ENCODE measurements at places on chromosomes 4 and X. TPM values are rescaled to one million over a fixed set of nuclear protein-coding genes. Genes with fewer than 3 reads are reported as not detected.

DNA sequence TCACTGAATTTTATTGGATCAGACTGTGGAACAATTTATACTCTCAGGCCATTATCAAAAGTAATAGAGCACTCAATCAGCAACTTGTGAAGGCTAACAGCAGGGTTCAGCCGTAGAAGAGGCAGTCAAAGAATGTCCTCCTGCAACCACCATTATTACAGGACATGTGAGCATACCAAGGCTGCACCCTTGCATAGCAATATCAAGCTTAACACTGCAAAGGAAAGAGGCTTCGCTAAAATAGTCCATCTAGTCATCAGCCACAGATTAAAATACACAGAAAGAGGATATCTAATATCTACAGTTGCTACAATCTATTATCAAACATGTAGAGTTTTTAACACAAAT, 42.9 kb upstream of the TMPRSS11B start:
- H3K27me3 ChIP-seq, result no peaks in the 10 kb centered on the region
- no peak overlapping the region for H3K4me3 ChIP-seq
- no peak for DNase-seq
- no peak overlapping the region for H3K27ac ChIP-seq
- H3K4me1 ChIP-seq, result no peaks in the 10 kb centered on the region

The MAGEB17 gene
- total RNA-seq, result not detected

The TMEM144 gene
- 9.9 TPM for total RNA-seq

- H3K27ac ChIP-seq, result no peak overlapping the region
- H3K4me3 ChIP-seq, result no peak overlapping the region
- no peak for DNase-seq
- no peaks in the 10 kb centered on the region for H3K27me3 ChIP-seq
Measured at GRCh38 chr4:6506616-6507140, 34.3 kb upstream of the PPP2R2C start.

The RAB41 gene
- not detected for total RNA-seq

DNA sequence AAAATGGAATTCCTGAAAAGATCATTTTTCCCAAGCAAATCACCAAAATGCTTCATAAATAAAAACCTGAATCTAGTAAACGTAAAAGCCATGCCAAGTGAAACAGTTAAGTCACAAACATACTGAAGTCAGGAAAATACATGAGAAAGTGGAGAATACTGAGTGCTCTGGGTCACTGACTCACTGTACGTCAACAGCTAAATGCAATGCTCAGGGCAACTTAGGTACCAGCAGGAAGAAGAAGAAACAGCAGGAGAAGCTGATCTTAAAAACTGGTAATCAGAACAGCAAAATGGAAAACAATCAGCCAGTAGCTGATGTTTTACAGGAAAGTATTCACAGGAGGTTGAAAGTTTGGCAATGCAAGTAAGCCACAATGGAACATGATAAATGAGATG, 252.6 kb upstream of the ETNPPL start:
- H3K36me3 ChIP-seq, result no peaks in the 10 kb centered on the region
- H3K27me3 ChIP-seq, result no peaks in the 10 kb centered on the region
- no peak overlapping the region for H3K27ac ChIP-seq

The TENT5D gene
- not detected for total RNA-seq

DNA sequence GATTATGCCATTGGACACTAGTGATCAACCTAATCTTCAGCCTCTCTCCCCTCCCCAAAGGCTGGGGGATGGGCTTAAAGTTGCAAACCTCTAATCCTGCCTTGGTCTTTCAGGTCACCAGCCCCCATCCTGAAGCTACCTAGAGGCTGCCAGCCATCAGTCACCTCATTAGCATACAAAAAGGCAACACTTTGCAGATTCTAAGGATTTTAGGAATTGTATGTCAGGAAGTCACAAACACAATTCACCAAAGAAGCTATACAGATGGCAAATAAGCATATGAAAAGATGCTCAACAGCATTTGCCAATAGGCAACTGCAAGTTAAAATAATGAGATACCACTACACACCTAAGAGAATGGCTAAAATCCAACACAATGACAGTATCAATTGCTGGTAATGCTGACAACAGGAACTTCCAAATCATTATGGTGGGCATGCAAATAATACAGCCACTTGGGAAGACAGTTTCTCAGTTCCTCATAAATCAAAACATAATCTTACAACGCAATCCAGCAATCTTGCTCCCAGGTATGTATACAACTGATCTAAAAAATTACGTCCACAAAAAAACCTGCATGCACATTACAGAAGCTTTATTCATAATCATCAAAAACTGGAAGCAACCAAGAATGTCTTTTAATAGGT, 9.0 kb upstream of the PIM2 start:
- no peak overlapping the region for H3K27ac ChIP-seq
- H3K4me1 ChIP-seq, result no peaks in the 10 kb centered on the region
- no peak for DNase-seq

The SPANXD gene
- not detected for total RNA-seq

The PSAPL1 gene
- 0.22 TPM for total RNA-seq

The ARAF gene
- total RNA-seq, result 61.2 TPM

The AMTN gene
- total RNA-seq, result not detected

The SASH3 gene
- 10.4 TPM for total RNA-seq

DNA sequence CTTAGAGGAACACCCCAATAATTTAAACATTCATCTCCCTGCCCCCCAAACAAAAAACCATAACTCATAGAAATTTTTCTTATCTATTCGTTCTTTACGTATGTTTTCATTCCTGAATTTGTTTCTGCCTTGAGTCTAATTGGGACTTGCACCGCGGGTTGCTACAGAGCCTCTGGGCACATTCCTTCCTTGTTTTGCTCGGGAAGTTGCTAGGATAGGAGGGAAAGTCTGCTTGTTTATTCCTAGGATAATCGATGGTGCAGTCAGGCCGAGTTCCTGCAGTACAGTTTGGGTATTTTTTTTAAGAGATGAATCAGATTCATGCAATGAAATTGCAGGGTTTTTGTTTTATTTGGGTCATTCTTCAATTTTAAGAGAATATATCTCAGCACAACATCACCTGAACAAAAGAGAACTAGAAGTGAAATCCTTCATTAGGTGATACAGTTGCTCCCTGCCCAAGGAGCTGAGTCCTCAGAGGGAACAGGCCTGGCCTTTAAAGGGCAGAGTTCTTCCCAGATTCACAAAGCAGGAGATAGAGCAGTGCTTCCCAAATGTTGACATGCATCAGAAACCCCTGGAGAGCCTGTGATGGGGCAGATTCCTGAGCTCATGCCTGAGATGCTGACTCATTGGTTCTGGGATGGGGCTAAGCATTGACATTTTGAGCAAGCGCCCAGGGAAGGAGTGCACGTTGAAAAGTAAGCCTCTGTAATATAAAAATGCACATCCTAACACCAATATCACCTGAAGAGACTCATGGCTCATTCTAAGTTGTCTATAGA, 114.9 kb upstream of the FAM9B start:
- no peak for DNase-seq
- H3K4me3 ChIP-seq, result no peak overlapping the region
- H3K27ac ChIP-seq, result peak overlapping the region; percentile 44
- no peaks in the 10 kb centered on the region for H3K36me3 ChIP-seq
- H3K4me1 ChIP-seq, result peaks cover 18% of the 10 kb centered on the region

DNA sequence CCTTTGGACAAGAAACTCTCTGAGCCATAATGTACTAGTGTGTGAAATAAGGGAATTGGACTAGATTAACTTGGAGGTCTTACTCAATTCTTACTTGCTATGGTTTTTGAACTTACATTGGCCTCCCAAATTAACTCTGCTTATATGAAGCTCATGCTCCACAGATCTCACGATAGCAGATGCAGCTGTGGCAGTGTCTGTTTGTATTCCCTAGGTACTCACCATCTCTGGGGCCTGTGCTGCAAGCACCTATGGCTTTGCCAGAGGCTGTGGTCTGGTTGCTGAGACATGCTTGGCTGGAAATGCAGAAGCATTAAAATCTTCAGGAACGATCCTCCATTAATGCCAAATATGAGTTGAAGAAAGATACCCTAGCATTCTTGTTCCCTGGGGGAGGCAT, 112.8 kb downstream of the MSL3 start:
- H3K4me1 ChIP-seq, result no peaks in the 10 kb centered on the region
- H3K4me3 ChIP-seq, result no peak overlapping the region
- no peak overlapping the region for H3K27ac ChIP-seq
- no peak for DNase-seq

DNA sequence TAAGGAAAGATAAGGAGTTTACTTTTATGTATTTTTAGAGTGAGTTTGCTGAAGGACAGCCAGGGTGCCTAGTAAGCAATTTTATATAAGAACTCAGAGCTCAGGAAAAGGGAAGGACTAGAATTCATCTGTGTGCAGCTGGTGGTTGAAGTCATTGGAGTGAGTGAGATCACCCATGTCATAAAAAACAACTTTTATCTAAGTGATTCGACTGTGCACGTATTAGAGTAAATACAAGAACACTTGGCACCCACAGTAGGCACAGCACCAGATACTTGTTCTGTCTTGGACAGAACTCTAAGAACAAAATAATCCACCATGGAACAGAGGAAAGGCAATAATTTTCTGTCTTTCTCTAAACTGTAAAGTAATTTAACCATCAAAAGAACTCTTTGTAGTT, 31.6 kb downstream of the SYNPO2 start:
- no peak for DNase-seq
- peaks cover 5% of the 10 kb centered on the region for H3K4me1 ChIP-seq
- H3K27me3 ChIP-seq, result no peaks in the 10 kb centered on the region
- no peaks in the 10 kb centered on the region for H3K36me3 ChIP-seq
- no peak overlapping the region for H3K27ac ChIP-seq
- H3K4me3 ChIP-seq, result no peak overlapping the region

DNA sequence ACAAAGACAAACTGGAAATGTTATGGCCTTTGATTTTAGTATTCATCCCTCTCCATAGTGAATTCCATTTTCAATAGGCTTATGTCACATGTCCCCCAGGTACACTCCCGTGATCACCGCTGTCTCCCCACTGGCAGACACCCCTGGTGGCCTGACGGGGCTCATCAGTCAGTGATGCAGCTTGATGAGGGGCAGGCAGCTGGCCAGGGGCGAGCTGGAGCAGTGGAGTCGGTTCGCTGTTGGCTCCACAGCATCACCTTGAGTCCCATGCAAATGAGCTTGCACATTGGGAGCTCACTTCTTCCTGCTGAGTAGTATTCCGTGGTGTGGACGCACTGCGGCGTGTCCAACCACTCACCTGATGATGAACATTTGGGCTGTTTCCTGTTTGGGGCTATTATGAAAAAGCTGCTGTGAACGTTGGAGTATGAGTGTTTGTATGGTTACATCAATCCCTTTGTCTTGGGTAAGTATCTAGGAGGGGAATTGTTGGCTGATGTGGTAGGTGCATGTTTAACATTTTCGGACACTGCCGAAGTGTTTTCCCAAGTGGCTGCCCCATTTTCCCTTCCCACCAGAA, 5.2 kb downstream of the TREX2 start:
- no peaks in the 10 kb centered on the region for H3K36me3 ChIP-seq
- H3K4me3 ChIP-seq, result no peak overlapping the region
- H3K27ac ChIP-seq, result no peak overlapping the region
- no peaks in the 10 kb centered on the region for H3K27me3 ChIP-seq

DNA sequence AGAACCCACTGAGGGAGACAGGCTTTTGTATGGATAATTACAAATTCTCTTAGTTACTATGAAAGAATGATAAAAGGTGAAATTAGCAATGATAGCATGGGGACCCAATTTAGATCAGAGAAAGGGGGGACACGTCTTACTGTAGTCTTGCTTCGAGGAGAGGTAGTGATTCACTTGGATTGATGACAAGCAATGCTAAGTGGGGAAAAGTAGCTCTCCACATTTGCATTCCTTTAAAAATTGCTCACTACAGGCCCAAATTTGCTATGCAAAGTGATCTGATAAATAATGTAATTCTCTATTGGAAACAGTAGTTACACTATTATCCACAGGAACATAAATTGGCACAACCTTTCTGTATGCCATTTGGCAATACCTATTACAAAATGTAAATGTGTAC, 42.5 kb upstream of the MAP3K15 start:
- no peak overlapping the region for H3K27ac ChIP-seq
- DNase-seq, result no peak
- no peaks in the 10 kb centered on the region for H3K27me3 ChIP-seq
- no peaks in the 10 kb centered on the region for H3K36me3 ChIP-seq

- H3K27me3 ChIP-seq, result no peaks in the 10 kb centered on the region
- H3K27ac ChIP-seq, result no peak overlapping the region
- no peak overlapping the region for H3K4me3 ChIP-seq
- no peaks in the 10 kb centered on the region for H3K4me1 ChIP-seq
- DNase-seq, result no peak
- no peaks in the 10 kb centered on the region for H3K36me3 ChIP-seq
Measured at GRCh38 chr4:24370421-24370820, 213.9 kb downstream of the DHX15 start.

DNA sequence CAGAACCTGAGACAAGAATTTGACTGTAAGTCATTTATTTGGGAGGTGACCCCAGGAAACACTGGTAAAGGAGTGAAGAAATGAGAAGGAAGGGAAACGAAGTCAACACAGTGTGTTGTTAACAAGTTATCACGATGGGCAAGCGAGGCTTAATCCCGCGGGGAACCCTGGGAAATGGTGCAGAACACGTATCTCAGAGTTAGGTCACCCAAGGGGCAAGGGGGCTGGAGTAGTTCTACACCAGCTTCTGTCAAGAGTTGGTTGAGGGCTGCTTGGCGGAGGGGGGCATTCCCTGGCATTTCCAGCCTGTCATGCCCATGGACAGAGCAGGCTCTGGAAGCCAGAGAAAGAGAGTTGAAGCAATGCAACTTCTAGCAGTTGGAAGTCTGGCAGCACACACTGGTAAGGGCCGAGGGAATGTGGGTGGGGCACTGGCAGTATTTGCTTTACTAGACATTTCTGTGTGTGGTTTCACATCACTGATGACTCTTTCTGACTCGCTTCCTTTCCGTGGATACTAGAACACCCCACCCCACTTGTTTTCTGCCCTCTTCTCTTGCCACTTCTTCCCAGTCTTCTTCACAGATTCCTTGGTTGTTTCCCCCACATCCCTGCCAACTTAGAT, 52.2 kb upstream of the ADGRG2 start:
- no peaks in the 10 kb centered on the region for H3K36me3 ChIP-seq
- no peaks in the 10 kb centered on the region for H3K4me1 ChIP-seq
- no peak overlapping the region for H3K4me3 ChIP-seq
- H3K27ac ChIP-seq, result no peak overlapping the region
- H3K27me3 ChIP-seq, result no peaks in the 10 kb centered on the region

DNA sequence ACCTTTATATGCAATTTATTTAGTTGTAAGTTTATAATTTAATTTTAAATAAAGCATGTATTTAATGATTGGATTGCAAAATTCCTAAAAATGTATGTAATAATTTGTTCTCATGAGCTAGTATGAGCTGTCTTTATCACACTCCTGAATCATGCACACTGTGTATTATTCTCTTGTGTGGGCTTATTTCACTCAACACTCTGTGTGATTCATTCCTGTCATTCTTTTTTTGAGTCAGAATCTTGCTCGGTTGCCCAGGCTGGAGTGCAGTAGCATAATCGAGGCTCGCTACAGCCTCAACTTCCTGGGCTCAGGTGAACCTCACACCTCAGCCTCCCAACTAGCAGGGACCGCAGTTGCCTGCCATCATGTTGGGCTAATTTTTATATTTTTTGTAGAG, 123.1 kb upstream of the SLC34A2 start:
- DNase-seq, result no peak
- peaks cover 3% of the 10 kb centered on the region for H3K4me1 ChIP-seq
- H3K27ac ChIP-seq, result peak overlapping the region; percentile 21
- H3K27me3 ChIP-seq, result no peaks in the 10 kb centered on the region
- no peaks in the 10 kb centered on the region for H3K36me3 ChIP-seq
- no peak overlapping the region for H3K4me3 ChIP-seq

- no peaks in the 10 kb centered on the region for H3K36me3 ChIP-seq
- H3K4me3 ChIP-seq, result no peak overlapping the region
- H3K27ac ChIP-seq, result no peak overlapping the region
- DNase-seq, result no peak
- no peaks in the 10 kb centered on the region for H3K27me3 ChIP-seq
- H3K4me1 ChIP-seq, result no peaks in the 10 kb centered on the region
Measured at GRCh38 chr4:8557151-8558076, 22.8 kb upstream of the GPR78 start.
